Astrocyte (in vitro differentiated cells and primary cell): ENCODE measurements at places on chromosomes 5 and 9.

DNA sequence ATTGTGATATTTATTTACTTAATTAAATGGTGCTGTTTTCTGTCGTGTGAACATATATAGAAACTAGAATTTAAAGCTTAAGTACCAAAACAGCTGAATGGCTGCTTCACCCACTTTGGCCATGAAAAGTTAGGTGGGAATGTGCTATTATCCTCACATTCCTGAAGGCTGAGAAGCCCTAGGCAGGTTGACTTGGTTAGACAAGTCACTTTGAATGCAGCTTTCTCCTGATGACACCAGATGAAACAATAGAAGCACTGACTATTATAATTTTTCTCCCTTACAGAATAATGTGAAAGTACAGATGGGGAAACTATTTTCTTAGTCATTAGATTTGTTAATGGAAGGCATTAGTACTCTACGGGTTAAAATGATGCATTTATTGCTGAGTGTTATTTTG is 65.1 kb upstream of the C5orf46 start:
- no peaks in the 10 kb centered on the region for H3K4me1 ChIP-seq
- no peak overlapping the region for H3K4me3 ChIP-seq
- DNase-seq, result no peak

DNA sequence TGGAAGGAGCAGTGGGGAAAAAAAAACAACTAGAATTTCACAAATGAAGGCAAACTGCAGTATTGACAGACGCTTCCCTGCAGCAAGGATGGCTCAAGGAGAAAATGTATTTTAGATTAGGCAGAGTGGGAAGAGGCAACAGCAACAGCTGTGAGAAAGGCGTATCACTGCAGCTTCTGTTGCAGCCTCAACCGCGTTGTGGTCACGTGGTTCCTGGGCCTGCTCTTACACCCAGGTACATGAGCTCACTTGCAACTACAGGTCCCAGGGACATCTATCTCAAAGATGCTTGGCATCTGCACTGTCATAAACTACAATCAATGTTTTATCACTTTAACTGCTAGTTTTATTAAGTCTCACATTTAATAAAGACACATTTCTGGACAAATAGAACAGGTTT is 36.0 kb upstream of the GOLM1 start:
- H3K36me3 ChIP-seq, result no peaks in the 10 kb centered on the region
- no peak overlapping the region for H3K27ac ChIP-seq
- H3K4me1 ChIP-seq, result no peaks in the 10 kb centered on the region
- no peak for DNase-seq

DNA sequence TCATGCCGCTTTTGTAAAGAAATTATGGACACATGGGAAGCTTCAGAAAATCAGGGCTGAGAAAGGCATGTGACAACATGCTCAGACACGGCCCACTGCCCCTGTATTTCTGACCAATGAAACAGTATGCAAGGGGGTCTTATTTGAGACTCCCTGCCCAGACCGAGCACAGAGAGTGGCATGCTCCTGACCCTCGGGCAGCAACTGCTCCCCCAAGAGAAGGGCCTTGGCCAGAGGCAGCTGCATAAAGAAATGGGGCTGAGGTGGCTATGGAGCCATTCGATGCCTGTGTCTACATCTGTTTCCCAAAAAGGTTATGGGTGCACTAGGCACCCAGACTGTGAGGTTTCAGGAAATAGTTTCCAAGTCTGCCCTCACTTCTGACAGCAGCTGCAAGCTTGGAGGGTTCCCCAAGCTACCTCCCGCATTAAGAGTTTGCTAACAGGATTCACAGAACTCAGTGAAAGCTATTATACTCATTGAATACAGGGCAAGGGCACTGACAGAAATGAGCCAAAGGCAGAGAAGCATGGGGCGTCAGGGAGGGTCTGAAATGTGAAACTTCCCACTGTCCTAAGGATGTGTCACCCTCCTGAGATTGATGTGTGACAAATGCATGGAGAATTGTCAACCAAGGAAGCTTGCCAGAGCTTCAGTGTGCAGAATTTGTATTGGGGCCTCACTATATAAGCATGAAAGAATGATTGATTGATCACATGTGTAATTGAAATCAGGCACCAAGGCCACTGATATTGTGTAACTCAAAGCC is 94.3 kb downstream of the DAP start:
- H3K4me3 ChIP-seq, result no peak overlapping the region
- DNase-seq, result no peak
- H3K36me3 ChIP-seq, result no peaks in the 10 kb centered on the region
- H3K27ac ChIP-seq, result no peak overlapping the region
- no peaks in the 10 kb centered on the region for H3K27me3 ChIP-seq

DNA sequence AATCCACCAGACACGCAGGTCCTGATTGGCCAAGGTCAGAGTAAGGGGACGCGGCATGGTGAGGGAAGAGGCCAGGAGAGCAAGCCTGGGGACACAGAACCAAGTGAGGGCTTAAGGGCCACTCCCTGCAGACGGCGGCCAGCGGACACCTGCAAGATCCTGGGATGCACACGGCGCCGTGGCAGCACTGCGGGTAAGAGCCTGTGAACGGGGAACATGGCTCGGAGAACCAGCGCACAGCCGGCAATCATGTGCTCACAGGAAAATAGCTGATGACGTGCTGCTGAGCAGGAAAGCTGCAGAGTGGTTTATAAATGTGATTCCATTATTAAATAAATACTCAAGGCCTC is 27.0 kb upstream of the NSMF start:
- no peak overlapping the region for H3K4me3 ChIP-seq
- no peaks in the 10 kb centered on the region for H3K36me3 ChIP-seq
- H3K27ac ChIP-seq, result no peak overlapping the region
- no peak for DNase-seq
- peaks cover 10% of the 10 kb centered on the region for H3K4me1 ChIP-seq
- no peaks in the 10 kb centered on the region for H3K27me3 ChIP-seq

DNA sequence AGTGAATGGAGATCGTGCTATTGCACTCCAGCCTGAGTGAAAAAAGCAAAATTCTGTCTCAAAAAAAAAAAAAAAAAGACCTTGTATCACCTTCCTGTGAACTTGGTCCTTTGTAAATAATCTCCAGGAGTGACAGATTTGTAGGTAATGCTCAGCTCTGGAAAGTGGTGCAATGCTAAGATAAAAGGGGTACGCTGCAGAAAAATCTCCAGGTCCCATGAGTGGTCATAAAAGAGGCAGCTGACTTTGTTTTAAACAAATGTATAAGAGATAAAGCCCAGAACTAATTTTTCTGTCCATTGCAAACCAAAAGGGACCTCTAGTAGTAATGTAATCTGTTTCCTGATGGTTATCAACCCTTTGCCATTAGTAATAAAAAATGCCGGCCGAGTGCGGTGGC is 33.7 kb downstream of the RNF44 start:
- peaks cover 50% of the 10 kb centered on the region for H3K36me3 ChIP-seq
- peaks cover 3% of the 10 kb centered on the region for H3K4me1 ChIP-seq
- no peaks in the 10 kb centered on the region for H3K27me3 ChIP-seq
- no peak overlapping the region for H3K27ac ChIP-seq
- H3K4me3 ChIP-seq, result no peak overlapping the region
- no peak for DNase-seq

DNA sequence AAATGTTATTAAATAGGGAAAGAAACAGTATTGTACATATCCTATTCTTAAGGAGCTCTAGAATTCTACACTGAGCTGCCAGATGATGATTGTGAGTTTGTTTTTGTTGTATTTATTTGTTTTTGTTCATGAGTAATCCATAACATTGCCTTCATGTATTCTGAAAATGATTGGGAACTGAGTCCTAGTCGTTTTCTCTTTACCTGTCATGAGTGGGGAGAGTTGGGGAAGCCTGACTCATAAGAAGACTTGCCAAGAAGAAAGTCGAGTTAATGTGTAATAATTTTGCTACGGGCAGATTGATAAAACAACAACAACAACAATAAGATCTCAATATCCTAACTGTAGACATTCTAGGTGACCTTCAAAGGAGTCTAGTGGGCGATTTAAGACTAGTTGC is 103.8 kb downstream of the ANKRD55 start:
- no peaks in the 10 kb centered on the region for H3K36me3 ChIP-seq
- H3K27ac ChIP-seq, result no peak overlapping the region
- no peak for DNase-seq
- peaks cover 8% of the 10 kb centered on the region for H3K4me1 ChIP-seq
- no peaks in the 10 kb centered on the region for H3K27me3 ChIP-seq
- H3K4me3 ChIP-seq, result no peak overlapping the region

GRCh38 chr9:20238921-20239320 is 383.4 kb downstream of the MLLT3 start:
- no peak overlapping the region for H3K4me3 ChIP-seq
- H3K27ac ChIP-seq, result no peak overlapping the region
- DNase-seq, result no peak
- H3K27me3 ChIP-seq, result no peaks in the 10 kb centered on the region

GRCh38 chr5:59988396-59988795 is 94.9 kb upstream of the PDE4D start:
- H3K4me3 ChIP-seq, result no peak overlapping the region
- DNase-seq, result no peak
- no peaks in the 10 kb centered on the region for H3K36me3 ChIP-seq
- H3K27ac ChIP-seq, result no peak overlapping the region
- H3K4me1 ChIP-seq, result no peaks in the 10 kb centered on the region

DNA sequence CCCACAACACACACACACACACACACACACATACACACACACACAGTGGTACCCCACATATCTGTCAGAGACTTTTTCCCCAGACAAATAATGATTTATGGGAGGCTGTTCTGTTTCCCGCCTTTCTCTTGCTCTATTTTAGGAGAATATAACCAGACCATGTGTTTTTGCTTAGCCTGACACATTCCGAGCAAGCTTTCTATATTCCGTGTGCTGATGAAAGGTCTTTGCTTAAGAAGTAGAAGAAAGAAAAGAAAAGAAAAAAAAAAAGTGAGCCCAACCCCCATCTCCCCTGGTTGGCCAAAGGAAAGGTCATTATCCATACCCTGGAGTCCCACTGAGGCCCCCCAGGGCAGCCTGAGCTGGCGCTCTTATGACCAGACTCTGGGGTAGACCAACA is 338.6 kb downstream of the SLIT3 start:
- no peaks in the 10 kb centered on the region for H3K4me1 ChIP-seq
- H3K4me3 ChIP-seq, result no peak overlapping the region
- H3K36me3 ChIP-seq, result no peaks in the 10 kb centered on the region
- DNase-seq, result no peak

DNA sequence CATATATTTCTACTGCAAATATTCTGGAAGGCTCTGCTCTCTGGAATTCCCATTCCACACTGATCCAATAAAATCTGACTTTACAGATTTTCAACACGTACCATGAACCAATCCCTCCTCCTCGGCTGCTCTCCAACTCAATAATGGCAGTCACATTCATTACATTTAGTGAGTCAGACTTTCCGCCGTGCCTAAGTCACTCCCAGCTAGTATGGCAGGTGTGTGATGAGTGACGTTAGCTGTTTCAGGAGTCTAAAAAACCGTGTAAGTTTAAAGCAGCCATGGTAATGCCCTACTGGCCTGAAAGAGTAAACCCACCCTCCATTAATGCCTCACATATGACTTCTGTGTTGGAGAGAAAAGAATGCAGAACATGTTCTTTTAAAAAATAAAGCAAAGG is 3.3 kb downstream of the FBN2 start:
- H3K4me1 ChIP-seq, result peaks cover 4% of the 10 kb centered on the region
- H3K4me3 ChIP-seq, result no peak overlapping the region
- H3K27me3 ChIP-seq, result no peaks in the 10 kb centered on the region

- H3K36me3 ChIP-seq, result peaks cover 21% of the 10 kb centered on the region
- H3K27ac ChIP-seq, result no peak overlapping the region
- H3K27me3 ChIP-seq, result no peaks in the 10 kb centered on the region
These were observed 9.2 kb downstream of the CDC26 start for GRCh38 chr9:113266174-113266573.

- peak; percentile 63 for DNase-seq
- no peak overlapping the region for H3K27ac ChIP-seq
- peaks cover 10% of the 10 kb centered on the region for H3K4me1 ChIP-seq
- no peak overlapping the region for H3K4me3 ChIP-seq
These were observed 61.2 kb downstream of the ELL2 start for GRCh38 chr5:95900383-95900958.

- DNase-seq, result no peak
- H3K4me1 ChIP-seq, result no peaks in the 10 kb centered on the region
- no peak overlapping the region for H3K4me3 ChIP-seq
- peaks cover 8% of the 10 kb centered on the region for H3K36me3 ChIP-seq
These were observed 35.8 kb upstream of the AFAP1L1 start for GRCh38 chr5:149235841-149236240.

DNA sequence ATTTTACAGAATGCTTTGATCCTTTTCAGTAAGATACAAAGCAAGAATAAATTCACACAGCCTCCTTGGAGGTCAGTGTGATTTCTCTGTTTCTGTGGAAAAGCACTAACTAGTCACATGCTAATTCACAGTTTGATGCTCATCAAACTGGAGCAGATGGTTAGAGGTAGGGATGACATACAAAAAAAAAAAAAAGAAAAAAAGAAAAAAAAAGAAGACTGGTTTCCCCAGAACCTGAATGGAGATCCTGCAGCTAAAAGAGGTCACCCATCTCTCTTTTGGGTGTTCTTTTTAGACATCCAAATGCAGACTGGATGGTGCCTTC is 123.7 kb upstream of the ANKRD55 start:
- no peaks in the 10 kb centered on the region for H3K36me3 ChIP-seq
- peaks cover 9% of the 10 kb centered on the region for H3K4me1 ChIP-seq
- H3K27ac ChIP-seq, result no peak overlapping the region

DNA sequence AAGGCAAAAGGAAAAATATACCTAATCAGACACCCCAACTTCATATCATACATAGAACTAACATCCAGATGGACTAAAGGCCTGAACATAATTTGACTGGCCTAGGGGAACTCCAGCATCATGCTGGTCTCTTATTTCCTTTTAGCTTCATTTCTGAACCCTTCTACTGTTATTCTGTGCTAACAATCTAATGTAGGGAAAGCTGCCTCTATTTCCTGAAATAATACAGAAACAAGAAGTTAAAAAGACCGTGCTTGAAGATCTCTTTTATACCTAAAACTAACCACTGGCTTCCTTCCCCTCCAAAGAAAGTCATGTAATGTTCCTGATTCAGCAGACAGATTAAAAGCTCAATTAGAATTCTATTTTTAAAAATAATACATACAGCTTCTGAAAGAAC is 36.7 kb downstream of the LPAR1 start:
- H3K4me3 ChIP-seq, result no peak overlapping the region
- no peaks in the 10 kb centered on the region for H3K36me3 ChIP-seq
- H3K27ac ChIP-seq, result no peak overlapping the region
- H3K27me3 ChIP-seq, result no peaks in the 10 kb centered on the region
- H3K4me1 ChIP-seq, result no peaks in the 10 kb centered on the region
- DNase-seq, result no peak

DNA sequence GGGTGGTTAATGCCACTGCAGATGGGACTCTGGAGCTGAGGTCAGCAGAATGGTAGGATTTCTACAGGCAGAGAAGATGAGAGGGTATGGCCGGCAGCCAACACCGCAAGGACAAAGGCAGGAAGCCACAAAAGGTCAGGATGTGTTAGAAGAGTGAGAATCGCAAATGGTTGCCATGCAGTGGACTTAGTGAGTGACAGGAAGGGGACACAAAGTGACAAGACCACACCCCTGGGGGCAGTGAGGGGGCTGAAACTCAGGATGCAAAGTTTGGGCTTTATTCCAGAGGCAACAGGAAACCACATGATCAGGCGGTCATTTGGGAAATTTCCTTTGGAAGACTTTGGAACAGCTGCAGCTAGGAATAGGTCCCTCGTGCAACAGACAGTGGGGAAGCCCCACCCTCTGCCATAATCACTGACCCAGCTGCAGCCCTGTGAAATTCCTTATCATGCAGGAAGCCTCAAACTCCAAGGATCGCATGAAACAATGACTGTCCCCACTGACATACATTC is 14.2 kb upstream of the CCDC180 start:
- no peaks in the 10 kb centered on the region for H3K36me3 ChIP-seq
- DNase-seq, result peak; percentile 17
- H3K4me1 ChIP-seq, result no peaks in the 10 kb centered on the region
- H3K4me3 ChIP-seq, result no peak overlapping the region
- no peak overlapping the region for H3K27ac ChIP-seq
- H3K27me3 ChIP-seq, result no peaks in the 10 kb centered on the region
